ENCODE measurements at places on chromosomes 7 and 10.

GRCh38 chr7:108030516-108030915, 27.6 kb upstream of the LAMB1 start:
- DNase-seq, result no peak

DNA sequence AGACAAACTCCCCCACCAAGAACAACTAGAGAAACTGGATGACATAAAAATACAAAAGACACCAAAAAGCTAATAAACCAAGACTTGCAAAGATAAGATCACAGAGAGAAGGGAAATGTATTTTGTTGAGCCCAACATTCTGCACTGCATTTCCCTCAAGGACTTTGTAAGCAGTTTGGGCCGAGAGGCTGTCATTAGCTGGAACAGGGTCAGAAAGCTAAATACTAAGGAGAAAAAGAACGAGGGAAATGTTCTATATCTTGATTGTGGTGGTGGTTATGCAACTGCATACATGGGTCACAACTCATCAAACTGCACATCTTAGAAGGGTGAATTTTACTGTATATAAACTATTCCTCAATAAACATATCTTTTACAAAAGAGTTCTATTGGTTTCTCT, 315.0 kb downstream of the IPMK start:
- DNase-seq, result no peak

GRCh38 chr10:97332591-97333350, 1.8 kb downstream of the FRAT2 start:
- peak; percentile 92 for DNase-seq

- DNase-seq, result no peak
These were observed 64.0 kb upstream of the PCBD1 start for GRCh38 chr10:70952401-70952800.

GRCh38 chr7:42081671-42082070, 155.3 kb downstream of the GLI3 start:
- no peak for DNase-seq

GRCh38 chr10:29386342-29386999, 97.6 kb downstream of the LYZL1 start:
- peak; percentile 68 for DNase-seq

GRCh38 chr10:79027147-79028055, 41.4 kb upstream of the ZMIZ1 start:
- no peak for DNase-seq

- DNase-seq, result no peak
These were observed 107.2 kb downstream of the SPDYE5 start for GRCh38 chr7:75599244-75599781.

DNA sequence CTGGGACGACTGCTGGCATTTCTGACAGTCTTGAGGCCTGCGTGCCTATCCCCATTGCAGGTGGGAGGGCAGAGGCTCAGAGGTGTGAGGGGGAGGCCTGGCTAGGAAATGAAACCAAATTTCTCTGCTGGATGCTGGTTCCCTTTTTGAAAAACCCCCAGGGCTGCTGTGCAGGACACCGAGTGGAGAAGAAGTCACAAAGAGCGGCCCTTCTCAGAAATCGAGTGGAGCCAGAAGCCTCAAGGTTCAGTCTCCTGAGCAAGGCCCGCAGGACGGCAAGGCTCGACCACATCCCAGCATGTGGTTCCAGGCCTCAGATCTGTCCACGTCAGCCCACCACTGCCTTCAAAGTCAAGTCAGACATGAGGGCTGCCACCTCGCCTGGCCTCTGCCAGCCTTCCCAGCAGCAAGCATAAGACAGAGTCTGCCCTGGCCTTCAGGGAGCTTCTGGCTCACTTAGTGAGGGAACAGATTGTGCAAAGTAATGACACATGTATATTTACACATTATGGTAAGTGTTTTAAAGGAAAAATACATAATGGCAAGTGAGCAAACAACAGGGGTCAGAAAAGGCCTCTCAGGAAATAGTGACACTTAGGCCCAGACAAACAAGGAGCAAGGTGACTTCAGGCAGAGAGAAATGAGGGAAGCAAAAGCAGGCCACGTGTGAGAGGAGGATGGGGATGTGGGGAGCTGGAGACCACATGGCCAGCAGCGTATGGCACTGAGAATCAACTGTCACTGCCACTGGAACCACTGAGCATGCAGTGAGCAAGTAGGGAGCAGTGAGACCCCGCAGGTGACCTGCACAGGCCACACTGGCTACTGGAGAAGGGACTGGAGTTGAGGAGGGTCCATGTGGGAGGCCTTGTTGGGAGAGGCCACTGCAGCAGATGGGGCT, 86.7 kb downstream of the ARHGAP22 start:
- DNase-seq, result no peak

DNA sequence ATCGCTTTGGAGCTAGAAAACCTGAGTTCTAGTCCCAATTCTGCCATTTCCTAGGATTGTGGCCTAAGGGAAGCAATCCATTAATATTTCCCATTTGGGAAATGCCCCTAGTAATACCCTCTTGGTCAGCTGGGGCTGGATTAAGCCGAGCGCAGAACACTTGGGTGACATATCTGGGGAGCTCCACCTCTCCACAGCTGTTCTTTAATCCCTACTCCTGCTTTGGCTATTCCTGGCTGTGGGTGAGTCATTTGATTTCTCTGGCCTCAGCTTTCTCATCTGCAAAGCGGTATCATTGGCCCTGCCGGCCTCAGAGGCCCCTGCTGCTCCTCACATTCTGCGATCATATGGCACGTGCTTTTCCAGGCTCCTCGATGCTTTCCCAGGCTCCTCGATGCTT, 108.3 kb downstream of the BUB3 start:
- DNase-seq, result no peak

- no peak for DNase-seq
These were observed 301.3 kb downstream of the RNLS start for GRCh38 chr10:88281592-88282347.

DNA sequence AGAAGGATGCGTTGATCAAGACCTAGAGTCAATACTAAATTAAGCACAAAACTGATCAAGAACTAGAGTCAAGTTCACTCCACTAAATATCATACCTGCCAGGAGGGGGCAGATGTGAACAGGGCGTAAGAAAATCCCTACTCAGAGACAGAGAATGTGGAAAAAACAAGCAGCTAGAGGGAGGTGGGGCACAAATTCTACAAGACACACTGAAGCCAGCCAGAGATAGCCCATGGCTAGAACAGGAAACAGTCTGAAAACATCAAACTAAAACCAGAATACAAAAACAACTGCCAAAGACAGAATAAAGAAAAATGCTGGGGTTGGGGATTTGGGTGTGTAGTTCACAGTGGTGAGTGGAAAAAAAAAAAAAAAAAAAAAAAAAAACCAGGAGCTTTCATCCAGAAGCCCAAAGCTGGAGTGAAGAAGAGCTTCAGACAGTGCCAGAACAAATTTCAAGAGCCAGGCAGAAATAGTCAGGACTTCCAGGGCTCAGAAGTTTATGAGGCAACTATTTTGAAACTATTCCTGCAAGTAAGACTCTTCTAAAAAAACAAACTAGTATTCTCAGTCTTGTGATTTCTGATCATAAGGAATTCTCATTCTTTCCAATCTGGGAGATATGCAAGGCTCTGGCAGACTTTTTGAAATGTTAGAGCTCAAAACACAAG, 118.3 kb downstream of the CCDC71L start:
- peak; percentile 77 for DNase-seq

- no peak for DNase-seq
These were observed 26.0 kb downstream of the LEP start for GRCh38 chr7:128266883-128267594.

DNA sequence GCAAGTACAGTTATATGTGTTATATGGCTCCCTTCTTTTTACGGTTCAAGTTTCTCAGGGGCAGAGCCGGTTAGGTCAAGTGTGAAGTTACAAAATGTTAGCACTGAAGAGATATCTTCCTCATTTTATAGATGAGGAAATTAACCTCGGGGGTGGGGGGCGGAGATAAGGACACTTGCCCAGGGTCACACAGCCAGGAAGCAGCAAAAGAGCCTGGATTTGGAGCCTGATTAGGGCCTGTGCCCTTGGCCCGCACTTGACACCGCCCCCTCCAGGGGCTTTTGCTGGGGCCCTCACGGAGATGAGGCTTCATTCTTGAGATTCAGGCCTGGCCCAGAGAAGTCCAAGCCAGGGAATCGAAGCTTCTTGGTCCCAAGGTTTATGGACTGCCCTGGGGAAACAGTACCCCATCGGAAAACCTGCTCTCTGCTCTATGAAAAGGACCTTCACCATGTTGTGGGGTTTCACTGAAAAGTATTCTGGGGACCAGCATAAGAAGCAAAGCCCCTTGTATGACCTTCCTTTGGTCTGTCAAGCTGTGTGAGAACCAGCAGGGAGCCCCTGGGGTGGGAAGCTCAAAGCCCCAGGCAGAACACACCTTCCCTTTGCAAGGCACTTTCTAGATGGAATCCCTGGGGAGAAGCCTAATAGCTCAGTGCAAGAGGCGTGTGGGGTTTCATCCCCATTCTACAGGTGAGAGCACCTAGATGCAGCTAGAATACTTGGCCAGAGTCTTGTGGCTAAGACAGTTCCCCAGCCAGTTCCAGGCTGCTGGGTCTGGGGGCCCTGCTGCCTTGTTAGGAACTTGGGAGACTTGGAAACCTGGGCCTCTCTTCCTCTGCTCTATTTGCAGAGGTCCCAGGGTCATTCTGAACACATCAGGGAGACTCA, 21.9 kb downstream of the UNC5B start:
- DNase-seq, result no peak

DNA sequence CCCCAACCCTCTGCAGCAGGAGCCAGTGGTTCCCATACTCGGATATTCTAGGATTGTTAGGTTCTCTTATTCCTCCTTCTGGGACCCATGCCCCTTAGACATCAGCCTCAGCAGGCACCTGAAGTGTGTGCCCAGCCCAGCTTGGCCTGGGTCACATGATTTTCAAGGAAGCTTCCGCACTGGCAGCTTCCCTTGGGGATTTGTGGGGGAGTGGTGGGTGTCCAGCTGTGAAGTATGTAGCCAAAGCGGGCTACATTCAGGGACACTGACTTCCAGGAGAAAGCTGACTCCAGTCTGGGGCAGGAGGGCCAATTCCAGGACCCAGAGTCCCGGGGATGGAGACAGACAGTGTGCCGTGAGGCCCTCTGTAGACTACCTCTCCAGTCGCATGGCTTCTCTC, 1.3 kb downstream of the LDB1 start:
- DNase-seq, result no peak

DNA sequence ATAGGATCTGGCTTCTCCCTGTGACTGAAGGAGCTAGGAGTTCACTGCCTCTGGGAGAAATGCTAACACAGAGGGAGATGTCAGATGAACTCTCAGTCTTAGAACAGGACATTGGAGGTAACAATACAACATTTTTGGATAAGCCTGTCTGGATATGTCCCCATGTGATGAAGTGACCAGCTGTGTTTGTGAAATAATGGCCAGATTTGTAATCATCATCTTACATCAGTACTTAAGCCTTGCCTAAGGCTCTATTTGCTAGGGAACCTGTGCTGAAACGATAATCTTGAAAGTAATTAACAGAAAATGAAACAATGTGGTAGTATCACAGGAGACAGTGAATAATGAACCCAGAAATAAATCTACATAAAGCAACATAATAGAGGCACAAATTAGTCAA, 56.2 kb downstream of the CRPPA start:
- no peak for DNase-seq

- no peak for DNase-seq
These were observed 1127.7 kb upstream of the LRRTM3 start for GRCh38 chr10:65798133-65798532.

DNA sequence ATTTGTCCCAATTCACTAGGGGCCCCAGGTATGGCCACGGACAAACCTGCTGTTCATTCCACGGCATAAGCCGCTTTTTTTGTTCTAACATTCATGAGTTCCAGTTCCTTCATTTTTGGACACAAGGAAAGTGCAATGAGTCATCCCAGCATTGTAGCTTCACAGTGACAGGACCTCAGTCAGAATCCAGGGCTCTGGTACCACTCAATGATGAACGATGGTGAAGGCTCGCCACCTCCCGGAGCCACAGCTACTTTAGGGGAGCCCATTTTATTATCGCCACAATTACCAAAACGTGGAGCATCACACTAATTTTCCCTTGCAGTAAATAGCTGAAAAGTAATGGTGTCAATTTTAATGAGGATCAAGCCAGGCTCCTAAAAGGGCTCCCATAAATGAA, 62.9 kb downstream of the FGFR2 start:
- no peak for DNase-seq

GRCh38 chr10:35674843-35675242, 32.7 kb upstream of the FZD8 start:
- DNase-seq, result no peak

- DNase-seq, result no peak
These were observed 60.8 kb downstream of the OGDH start for GRCh38 chr7:44667190-44667589.

DNA sequence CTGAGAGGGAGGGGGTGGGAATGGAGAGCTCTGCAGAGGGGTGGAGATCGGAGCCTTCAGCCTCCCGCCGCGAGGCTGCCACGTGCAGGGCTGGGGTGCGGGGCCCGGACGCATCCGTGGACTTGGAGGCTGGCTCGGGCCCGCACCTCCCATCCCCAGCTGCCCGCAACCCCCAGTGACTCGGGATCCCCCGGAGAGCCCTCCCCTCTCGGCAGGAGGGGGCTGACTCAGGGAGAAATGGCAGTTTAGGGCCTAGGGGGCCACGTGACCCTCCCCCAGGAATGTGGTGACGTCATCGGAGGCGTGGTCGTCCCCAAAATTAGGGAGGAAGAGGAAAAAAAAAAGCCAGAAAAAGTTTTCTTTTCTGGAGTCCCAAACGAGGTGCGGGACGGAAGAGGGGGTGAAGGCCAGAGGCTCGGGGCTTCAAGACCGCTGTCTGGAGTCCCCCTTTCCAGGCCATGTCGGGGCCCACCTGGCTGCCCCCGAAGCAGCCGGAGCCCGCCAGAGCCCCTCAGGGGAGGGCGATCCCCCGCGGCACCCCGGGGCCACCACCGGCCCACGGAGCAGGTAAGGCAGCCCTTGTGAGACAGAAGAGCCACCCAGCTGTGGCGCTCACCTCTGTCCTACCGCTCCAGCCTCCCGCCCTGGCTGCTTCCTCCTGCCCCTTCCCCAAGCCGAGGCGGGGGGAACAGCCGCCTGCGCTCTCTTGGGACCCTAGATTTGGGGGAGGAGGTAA, at the start of gene TRIP6:
Gene TRIP6 (plus strand): TSS at position 348 of the 736 bp plus-strand sequence. CDS start 111 bp downstream, at position 459.
- DNase-seq, result peak; percentile 96

DNA sequence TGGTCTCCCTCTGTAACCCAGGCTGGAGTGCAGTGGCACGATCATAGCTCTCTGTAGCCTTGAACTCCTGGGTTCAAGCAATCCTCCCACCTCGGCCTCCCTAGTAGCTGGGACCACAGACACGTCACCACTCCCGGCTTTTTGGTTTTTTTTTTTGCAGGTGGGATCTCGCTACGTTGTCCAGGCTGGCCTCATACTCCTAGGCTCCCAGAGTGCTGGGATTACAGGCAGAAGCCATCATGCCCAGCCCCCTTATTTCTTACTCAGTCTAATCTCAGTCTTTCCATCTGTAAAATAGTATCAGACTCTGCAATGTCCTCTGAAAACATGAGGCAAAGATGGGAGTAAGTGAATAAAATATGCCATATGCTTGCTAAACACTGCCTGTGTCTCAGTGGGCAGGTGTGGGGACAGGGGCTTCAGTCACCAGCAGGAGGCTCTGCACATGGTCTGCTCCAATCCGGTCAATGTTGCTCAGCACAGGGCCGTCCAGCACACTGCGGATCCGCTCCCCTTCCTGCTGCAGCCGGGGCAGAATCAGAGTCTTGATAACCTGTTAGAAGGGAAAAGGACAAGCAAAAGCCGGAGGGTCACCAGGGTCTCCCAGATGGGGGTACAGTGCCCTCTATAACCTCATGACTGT, 8.2 kb downstream of the AP4M1 start:
- no peak for DNase-seq
